ENCODE measurements at places on chromosomes 12 and 14.

- peak; percentile 33 for DNase-seq
These were observed 79.6 kb downstream of the HMGA2 start for GRCh38 chr12:65903691-65904383.

DNA sequence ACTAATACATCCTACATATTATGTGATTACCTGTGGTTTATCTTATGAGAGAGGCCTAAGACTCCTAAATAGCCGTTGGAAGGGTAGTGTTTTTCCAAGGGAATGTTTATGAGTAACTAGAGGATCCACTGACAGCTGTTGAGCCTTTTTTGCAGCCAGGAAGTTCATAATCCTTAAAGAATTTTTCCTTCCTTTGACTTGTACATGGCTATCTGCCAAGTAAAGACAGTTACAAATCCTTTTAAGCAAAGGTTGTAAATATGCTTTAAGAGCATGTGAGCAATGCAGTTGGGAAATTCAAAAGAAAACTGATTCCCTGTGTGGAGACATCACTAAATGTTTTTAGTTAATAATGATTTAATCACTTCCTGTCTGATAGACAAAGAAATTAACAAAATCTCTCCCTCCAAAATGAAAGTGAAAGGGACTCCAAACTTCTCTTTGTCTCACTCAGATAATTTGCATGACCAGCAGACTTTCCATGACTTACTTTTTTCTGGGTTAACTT is 333.8 kb downstream of the PDZRN4 start:
- peak; percentile 90 for DNase-seq

DNA sequence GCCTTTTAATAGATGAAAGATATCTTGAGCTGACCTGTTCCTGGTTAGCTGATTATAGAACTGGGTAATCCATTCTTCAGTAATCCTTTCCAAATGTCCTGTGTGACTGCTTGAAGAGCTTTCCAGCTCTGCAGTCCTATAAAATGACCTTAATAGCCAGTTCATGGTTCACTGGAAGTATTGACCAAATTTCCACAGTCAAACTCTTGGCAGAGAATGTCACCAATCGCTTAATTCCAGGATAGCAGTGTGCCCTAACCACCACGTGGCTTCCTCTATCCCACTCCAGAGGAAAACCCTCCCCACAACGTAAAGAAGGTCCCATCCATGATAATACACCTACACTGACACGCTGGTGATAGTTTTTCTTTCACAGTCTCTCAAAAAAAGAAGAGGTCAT is 17.4 kb downstream of the PRKAB1 start:
- no peak for DNase-seq

DNA sequence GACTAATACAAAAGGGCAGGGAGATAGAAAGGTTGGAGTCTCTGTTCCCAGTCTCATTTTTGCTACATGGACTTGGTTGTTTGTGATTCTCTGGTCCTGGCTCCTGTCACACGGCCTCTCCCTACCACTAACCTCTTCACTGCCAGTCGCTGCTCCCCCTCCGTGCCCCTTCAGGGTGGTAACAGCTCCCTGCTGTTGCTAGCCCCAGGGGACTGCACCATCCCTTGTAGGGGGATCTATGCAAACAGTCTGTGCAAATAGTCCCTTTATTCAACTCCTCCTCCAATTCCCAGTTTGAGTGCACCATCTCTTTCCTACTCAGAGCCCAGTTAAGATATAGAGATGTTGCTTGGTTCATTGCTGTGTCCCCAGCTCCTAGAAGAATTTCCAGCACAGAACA is 51.1 kb downstream of the CCDC60 start:
- no peak for DNase-seq
